Esophagus squamous epithelium (tissue), 5 donors: ENCODE measurements at places on chromosomes 7 and 10.

DNA sequence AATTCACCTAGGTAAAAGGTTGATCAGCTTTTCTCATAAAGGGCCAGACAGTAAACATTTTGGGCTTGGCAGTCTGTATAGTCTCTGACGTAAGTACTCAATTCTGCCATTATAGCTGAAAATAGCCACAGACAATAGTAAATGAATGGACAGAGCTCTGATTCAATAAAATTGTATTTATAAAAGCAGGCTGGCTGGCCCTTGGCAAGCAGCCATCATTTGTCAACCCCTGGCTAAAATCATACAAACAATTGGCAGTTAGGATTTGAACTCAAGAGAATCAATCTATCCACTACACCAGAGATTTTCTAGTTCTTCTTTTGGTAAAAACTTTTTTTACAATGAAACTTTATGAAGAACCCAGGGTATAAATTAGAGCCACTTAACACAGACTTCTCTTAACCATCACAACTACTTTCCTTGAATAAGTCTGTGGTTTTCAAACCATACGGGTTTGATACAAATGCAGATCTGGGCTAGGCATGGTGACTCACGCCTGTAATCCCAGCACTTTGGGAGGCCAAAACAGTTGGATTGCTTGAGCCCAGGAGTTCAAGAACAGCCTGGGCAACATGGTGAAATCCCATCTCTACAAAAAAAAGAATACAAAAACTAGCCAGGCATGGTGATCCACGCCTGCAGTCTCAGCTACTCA is 124.5 kb downstream of the SLC16A9 start:
- no peak for DNase-seq

DNA sequence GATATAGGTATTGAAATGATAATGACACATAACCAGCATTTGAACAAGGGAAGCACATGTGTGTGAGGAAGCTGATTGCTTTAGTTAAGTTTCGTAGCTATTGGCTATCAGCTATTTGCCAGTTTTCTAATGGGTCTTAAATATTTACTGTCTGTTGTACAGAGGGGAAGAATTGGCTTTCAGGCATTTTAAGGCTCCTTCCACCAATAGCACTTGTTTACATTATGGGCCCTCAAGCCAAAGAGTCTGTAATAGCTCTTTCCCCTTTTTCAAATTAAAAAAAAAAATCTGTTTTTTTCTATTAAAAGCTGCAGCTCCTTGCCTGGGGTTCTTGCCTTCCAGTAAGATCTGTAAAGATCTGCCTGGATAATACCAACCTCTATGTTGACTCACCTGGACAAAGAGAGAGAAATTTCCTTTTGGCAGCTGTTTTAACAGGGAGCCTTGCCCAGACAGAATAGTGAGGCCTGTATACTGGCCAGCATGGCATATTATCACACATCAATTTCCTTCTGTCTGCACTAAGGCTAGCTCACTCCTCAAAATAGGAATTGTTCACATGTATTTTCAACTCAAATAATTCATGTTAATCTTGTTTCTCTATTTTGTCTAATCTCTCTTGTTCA is 104.7 kb upstream of the LRGUK start:
- DNase-seq, result no peak

DNA sequence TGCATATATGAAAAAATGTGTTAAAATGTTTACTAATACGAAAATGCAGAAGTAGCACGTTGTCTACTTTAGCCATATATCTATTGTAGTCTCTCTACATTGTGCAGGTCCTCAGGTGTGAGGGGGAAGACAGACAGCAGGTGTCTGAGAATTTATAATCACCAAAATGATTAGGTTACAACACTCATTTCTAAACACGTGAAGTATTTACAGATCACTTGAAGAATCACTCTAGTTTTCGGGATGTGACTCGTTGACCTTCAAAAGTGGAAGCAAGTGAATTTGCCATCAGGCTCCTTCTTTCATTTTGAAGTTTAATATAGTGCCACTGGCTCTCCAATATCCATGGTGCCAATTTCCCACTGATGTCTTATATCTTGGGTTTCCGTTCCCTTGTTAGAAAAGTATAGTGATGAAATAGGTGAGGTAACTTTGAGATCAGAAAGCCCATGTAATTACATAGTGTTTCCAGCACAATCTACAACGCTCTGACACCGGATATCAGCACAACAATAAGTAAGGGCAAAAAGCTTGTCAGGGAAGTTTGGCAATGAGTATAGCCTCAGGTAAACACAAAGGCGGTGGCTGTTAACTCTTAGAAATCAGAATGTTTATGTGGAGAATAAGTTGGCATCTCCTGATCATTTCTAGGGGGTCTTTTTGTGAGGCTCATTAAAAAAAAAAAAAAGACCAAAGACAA is 57.5 kb upstream of the SP4 start:
- DNase-seq, result no peak

DNA sequence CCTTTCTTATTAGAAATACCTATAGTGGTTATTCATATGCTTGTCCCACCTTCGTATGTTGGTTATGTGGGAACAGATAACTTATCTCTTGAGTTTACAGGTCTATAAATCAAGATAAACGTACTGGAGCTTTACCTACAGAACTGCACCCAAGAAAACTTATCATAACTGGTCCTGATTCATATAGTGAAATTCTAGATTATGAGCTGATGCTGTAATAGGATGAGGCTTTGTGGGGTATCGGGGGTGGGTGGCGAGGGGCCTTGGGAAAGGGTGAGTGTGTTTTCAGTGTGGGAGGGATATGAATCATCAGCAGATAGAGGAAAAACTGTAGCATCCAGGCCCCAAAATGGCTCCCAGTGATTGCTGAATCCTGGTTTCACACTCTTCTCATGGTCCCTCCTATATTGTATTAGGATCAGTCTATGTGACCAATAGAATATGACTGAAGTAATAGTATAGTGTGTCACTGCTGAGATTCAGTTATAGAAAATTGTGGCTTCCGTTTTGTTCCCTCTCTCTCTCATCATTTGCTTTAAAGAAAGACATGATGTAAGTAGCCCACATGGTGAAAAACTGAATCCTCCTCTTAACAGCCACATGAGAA is 706.8 kb upstream of the LRRTM3 start:
- no peak for DNase-seq

DNA sequence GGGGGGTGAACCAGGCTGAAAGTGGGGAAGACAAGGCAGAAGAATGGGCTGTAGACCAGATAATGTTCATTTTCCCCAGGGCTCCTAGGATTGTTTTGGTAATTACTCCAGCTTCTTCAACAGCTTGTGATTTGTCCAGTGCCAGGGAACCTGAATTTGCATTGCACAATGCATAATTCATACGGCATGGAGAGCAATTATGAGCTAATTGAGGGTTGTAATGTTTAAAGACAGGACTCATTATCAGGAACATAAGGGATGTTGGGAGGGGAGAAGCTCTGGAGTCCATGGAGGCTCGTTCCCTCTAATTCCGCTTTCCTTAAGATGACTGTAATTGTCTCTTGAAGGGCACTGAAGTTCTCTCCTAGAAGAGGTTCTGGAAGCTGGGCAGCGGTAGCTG is 405.0 kb upstream of the ZMIZ1 start:
- no peak for DNase-seq

DNA sequence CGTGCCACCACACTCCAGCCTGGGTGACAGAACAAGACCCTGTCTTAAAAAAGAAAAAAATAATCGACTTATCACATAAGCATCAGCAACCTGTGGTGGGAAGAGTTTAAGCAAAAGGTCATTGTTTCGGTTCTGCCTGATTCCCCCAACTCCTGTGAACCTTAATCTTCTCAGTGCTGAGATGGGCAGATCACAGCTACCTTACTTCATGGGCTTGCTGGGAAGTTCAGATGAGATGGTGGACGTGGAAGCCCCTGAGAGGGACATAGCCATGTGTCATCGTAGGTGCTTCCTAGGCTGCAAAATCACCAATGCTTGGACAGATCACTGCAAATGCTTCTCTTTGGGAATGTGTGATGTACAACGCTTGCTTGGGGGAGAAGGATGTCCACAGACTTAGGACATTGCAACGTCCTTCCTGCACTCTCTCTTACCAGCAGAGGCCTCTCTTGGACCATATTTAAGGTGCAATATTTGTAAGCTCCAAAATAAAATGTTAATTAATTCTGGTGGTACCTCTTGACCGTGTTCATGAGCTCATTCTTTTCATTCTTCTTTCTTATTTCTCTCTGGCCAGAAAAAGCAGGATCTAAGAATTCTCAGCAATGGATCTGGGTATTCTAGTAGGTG is 8.6 kb downstream of the GJD4 start:
- no peak for DNase-seq

DNA sequence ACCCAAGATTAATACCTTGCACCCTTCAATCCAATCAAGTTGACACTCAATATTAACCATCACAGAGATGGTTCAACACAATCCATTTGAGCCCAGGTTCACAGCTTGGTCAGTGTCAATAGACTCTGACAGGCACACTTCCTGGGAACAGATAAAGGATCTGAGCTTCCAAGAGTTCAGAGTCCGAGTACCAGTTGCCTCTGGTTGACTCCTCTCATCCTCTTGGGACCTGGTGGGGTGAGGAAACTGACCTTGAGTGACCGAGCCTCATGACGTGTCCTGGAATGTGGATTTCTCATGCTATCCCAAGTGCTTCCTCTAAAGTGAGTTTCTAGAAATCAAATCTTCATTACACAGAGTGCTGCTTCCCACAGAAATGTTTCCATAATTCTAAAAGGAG is 162.0 kb downstream of the CYP26A1 start:
- DNase-seq, result no peak

- no peak for DNase-seq
Measured at GRCh38 chr10:28280652-28281051, 22.2 kb downstream of the MPP7 start.

- no peak for DNase-seq
Measured at GRCh38 chr7:139830782-139831501, 1.9 kb downstream of the TBXAS1 start.

DNA sequence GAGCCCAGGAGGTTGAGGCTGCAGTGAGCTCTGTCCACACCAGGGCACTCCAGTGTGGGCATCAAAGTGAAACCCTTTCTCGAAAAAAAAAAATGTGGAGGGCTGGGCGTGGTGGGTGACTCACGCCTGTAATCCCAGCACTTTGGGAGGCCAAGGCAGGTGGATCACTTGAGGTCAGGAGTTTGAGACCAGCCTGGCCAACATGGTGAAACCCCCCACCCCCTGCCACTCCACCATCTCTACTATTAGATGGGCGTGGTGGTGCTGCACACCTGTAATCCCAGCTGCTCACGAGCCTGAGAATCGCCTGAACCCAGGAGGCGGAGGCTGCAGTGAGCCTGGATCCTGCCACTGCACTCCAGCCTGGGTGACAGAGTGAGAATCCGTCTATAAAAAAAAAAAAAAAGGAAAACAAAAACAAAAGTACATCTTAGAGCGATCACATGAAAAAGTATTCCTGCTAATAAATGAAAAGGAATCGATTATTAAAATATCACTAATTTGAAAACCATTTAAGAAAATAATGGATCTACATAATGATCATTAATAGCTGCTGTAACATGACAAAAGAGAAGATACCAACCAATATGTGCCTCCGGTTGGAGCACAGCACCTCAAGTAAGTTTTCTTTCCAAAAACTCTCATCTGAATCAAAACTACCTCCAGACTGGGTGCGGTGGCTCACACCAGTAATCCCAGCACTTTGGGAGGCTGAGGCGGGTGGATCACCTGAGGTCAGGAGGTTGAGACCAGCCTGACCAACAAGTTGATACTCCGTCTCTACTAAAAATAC is 4.9 kb downstream of the HNRNPF start:
- no peak for DNase-seq

GRCh38 chr7:126079151-126079550 is 1149.5 kb upstream of the POT1 start:
- DNase-seq, result no peak

- DNase-seq, result no peak
Measured at GRCh38 chr10:96073722-96074121, 30.3 kb downstream of the CCNJ start.

DNA sequence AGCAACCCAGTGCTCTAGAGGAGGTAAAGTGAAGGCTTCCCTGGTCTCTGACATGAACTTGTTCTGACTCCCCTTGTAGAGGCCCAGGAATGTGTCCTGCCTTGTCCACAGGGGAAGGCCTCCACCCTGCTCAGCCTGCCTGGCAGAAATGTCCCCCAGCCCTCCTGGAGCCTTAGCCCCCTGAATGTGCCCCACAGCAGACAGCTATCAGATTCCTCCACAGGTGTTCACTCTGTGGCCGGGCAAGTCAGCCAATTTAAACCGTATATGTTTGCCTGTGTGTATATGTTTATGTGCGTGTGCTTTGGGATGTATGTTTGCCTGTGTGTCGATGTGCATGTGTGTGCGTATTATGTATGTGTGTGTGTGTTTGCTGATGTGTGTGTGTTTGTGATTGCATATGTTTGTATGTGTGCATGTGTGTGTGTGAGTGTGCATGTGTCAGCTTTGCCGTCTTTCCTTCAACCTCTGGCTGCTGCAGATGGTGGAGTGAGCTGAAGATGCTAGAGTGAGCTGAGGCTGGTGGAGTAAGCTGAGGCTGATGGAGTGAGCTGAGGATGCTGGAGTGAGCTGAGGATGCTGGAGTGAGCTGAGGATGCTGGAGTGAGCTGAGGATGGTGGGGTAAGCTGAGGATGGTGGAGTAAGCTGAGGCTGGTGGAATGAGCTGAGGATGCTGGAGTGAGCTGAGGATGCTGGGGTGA is 68.9 kb upstream of the ANTXRL start:
- no peak for DNase-seq

- no peak for DNase-seq
Measured at GRCh38 chr10:109922358-109922975, 844 bp downstream of the XPNPEP1 start.

DNA sequence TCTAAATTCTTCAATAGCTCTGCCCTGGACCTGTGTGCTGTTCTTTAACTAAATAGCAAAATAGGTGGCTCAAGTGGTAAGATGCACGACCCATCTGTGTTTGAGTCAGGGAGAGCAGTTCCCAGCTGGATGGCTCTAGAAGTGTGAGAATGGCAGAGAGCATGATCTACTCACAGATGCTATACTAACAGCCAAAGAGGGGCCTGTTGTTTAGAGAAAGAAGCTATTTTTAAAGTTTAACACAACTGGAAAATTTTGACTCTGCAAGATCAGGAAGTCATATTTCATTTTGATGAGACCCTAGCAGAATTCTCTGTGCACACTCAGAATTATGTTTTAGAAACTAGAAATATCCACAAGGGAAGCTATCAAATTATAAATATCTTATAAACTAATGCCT is 87.4 kb upstream of the PIP4K2A start:
- no peak for DNase-seq

- DNase-seq, result no peak
Measured at GRCh38 chr7:86939197-86939814, 120.1 kb downstream of the ELAPOR2 start.

DNA sequence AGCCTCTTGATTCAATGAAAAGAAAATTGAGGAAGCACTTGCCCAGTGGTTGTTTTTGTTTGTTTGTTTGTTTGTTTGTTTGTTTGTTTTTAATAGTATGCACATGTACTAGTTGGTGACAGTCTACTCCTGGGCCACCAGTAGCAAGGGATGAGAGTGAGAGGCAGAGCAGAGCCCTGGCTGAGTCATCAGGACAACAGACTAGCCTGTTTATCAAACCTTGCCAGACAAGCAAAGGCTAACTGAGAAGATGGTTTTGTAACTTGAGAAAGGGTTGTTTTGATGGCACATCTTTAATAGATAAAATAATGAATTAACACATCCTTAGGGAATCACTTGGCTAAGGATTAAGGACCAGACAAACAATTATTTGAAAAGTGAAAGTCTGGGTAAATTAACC is 78.1 kb downstream of the INHBA start:
- DNase-seq, result no peak
